RCC 7860 (cell line): ENCODE measurements at places on chromosomes 1 and 21.

GRCh38 chr21:34599534-34600101, 15.3 kb downstream of the RCAN1 start:
- DNase-seq = no peak

DNA sequence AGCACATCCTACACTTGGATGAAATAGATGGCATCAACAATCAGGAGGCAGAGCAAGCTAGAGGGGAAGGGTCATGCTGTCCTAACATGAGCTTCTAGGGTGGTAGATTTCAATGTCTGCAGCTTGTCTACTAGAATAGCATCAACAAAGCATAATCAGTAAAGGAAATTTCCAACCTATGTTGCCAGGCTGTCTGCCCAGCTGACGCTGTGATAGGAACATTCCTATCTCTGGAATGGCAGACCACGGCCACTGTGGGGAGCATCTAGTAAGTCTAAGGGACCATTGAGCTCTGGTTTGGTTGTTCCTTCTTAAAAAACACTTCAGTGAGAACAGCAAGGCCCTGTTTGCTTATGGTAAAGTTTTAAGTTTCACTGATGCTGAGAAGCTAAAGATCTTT, 206.8 kb downstream of the PAPPA2 start:
- no peak for DNase-seq

GRCh38 chr21:44818640-44819011, 764 bp upstream of the SUMO3 start:
- DNase-seq = no peak

DNA sequence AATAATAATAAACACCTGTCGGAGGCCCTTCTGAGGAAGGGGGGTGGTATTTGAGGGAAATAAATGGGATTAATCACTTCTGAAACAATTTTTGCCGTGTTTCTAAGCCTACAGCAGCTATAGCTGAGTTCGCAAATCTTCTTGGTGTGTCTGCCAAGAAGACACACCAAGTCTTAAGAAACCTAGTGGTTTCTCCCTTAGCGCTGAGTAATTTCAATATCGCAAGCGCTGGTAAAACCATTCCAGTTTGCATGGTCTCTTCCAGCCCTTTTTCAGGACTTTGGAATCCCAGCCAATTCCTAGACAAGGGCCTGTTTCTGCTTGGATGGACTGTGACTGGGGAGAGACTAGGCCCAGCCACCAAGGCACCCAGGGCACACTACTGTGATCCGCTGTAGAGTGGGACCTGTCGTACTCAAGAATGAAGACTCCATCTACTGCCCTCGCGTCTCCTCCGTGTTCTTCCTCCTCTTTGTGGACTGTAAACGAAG, 7.5 kb upstream of the LHX8 start:
- DNase-seq = no peak

DNA sequence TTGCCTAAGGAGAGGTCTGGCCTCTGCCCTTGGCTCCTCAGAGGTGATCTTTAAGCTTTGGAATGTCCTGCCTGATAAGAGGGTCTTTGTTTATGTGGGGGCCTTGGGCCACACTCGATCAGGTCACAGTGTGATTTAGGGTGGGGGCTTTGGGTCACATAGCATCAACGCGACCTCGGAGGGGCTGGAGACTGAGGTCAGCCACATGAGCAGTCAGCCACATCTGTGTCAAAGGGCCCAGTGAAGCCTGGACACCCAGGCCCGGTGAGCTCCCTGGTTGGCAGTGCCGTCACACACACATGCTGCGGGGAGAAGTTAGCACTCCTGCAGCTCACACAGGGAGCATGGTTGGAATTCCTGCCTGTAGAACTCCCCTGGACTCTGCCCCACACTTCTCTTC, 345.0 kb downstream of the NPHP4 start:
- DNase-seq = no peak

DNA sequence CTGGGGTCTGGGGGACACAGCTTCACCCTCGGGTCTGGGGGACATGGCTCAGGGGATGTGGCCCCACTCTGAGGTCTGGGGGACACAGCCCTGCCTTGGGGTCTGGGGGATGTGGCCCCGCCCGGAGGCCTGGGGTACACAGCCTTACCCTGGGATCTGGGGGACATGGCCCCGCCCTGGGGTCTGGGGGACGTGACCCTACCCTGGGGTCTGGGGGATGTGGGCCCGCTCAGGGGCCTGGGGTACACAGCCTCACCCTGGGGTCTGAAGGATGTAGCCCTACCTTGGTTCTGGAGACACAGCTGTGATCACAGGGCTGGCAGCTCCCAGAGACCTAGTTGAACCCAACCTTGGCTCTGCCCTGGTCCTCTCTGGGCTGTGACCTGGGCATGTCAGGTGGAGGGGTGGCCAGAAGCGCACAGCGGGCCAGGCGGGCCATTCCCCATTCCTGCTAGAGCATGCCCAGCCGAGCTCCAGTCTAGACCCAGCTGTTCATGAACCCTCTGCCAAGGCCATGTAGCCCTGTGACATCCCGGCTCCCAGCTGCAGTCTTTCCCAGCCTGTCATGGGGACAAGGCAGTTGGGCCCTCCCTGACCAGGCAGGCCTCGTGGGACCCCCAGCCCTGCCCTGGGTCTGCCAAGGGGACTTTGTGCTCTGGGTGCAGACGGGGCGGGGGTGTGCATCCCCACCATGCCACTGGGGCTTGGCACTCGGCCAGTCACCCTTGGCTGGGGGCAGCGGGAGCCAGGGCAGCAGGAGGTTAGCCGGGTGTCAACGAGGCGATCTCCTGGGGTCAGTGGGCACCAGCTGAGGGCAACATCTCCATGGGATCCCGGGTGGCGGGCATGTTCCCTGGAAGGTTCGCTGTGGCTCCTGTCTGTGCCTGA, 43.9 kb downstream of the WNT9A start:
- DNase-seq = no peak

GRCh38 chr1:234715252-234716014, 105.5 kb upstream of the IRF2BP2 start:
- no peak for DNase-seq

- DNase-seq = no peak
Measured at GRCh38 chr1:205447457-205448341, 8.1 kb downstream of the BLACAT1 start.

DNA sequence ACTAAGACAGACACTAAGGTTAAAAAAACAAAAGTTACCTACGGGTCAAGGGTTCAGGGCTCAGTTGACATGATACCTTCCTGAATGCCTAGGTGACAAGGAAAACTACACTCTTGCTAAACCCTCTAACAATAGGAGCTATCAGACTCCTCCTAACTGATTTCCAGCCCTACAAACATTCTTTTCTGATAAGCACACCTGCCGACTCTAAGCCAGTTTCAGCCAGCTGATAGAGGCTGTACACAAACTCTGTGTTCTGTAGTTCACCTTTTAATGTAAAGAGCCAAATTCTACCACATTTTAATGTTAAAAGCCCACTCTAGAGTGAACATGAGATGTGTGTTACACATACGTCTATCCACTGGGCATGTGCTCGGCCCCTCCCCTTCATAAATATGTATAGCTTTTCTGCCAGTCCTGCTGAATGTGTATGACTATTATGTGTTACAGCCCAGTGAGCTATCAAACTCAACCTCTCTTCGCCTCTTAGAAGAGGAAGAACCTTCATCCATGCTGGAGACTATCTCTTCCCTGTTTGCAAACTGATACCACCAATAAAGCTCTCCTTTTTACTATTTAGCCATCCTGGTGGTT, 40.0 kb upstream of the FAM163A start:
- DNase-seq = no peak

GRCh38 chr1:64685217-64685616, 59.7 kb upstream of the RAVER2 start:
- no peak for DNase-seq

GRCh38 chr1:86370601-86371022, 25.5 kb downstream of the ODF2L start:
- DNase-seq = no peak

GRCh38 chr1:59124166-59124565, 172.7 kb upstream of the FGGY start:
- no peak for DNase-seq
